ENCODE measurements at places on chromosomes 7 and 10.

- no peak for DNase-seq
Measured at GRCh38 chr10:97932932-97933530, 83.4 kb downstream of the GOLGA7B start.

GRCh38 chr7:154804449-154804848 lies 198.5 kb downstream of the PAXIP1 start:
- DNase-seq, result no peak

- DNase-seq, result no peak
Measured at GRCh38 chr7:377080-378040, 87.4 kb downstream of the FOXL3 start.

DNA sequence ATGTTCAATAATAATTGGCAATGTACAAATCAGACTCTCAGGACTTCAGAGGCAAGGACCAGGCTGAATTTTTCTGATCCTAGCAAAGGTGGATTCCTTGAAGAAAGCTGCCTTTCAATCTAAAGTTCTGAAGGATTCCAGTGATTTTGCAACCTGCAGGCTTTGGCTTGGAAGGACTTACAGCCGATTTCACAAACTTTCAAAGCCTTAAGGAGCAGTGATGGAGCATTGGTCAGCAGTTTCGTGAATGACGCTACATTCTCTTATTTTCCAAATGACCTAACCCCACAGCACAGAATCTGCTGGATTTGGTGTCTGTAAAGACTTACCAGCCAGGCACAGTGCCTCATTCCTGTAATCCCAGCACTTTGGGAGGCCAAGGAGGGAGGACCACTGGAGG lies 167.5 kb downstream of the ARHGAP12 start:
- no peak for DNase-seq

- no peak for DNase-seq
Measured at GRCh38 chr7:114086537-114086913, 167.7 kb upstream of the PPP1R3A start.

- no peak for DNase-seq
Measured at GRCh38 chr10:32388258-32389027, 41.5 kb upstream of the EPC1 start.

DNA sequence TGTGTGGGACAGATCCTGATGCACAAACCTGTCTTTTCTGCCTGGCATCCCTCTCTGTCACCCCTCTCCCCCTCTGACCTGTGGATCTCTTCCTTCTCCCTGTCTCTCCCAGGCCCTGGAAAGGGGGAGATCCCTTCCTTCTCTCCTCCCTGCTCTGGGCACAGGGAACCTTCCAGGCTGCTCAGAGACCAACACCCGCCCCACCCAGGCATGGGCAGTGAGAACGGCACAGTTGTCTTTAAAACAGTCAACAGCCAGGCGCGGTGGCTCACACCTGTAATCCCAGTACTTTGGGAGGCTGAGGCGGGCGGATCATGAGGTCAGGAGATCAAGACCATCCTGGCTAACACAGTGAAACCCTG lies 34.7 kb downstream of the KCNH2 start:
- DNase-seq, result no peak

DNA sequence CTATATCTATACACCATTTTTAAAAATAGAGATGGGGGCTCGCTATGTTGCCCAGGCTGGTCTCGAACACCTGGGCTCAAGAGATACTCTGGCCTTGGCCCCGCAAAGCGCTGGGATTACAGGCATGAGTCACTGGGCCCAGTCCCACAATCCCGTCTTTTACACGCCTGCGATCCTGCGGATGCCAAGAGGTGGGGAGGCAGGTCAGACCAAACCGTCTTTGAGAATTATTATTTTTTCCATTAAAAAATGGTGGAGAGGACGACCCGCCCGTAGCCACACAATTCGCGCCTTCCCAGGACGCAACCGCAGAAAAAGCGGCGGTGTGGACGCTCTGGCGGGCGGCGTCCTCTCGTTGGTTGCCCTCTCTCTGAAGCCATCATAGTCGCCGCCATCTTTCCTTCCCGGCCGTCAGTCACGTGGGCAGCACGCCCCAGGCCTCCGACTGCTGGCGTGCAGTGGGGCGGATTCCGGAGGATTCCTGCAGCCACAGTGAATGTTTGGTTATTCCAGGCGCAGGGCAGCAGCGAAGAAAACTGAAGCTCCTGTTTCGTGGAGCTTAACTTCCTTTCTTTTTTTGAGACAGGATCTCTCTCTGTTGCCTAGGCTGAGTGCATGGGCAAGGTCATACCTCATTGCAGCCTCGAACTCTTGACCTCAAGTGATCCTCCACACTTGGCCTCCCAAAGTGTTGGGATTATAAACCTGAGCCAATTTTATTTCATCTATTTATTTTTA lies 9.9 kb upstream of the EPHB4 start:
- DNase-seq, result peak; percentile 74

- no peak for DNase-seq
Measured at GRCh38 chr10:71889388-71889987, 38.4 kb upstream of the PSAP start.

- DNase-seq, result no peak
Measured at GRCh38 chr10:122854648-122855047, 9.0 kb upstream of the CUZD1 start.

DNA sequence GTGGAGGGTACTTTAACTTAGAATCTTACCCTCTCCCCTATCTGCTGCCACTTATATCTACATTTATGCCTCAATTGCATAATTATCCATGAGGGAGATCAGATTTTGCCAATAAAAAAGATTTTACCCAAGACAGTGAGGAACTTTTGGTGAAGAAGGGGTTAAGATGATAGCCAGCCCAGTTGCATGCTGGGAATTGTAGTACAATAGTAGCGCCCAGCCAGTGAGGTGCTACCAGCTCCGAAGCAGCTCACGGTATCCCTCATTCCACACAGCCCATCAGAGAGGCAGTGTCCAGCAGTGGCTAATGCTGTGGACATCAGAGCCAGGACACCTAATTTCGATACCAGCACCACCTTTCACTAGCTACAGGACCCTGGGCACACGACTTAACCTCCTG lies 5.9 kb upstream of the LGI1 start:
- DNase-seq, result peak; percentile 13

GRCh38 chr7:17632384-17632783 lies 307.9 kb downstream of the SNX13 start:
- no peak for DNase-seq

- DNase-seq, result no peak
Measured at GRCh38 chr7:28174442-28174841, 6.2 kb downstream of the JAZF1 start.

DNA sequence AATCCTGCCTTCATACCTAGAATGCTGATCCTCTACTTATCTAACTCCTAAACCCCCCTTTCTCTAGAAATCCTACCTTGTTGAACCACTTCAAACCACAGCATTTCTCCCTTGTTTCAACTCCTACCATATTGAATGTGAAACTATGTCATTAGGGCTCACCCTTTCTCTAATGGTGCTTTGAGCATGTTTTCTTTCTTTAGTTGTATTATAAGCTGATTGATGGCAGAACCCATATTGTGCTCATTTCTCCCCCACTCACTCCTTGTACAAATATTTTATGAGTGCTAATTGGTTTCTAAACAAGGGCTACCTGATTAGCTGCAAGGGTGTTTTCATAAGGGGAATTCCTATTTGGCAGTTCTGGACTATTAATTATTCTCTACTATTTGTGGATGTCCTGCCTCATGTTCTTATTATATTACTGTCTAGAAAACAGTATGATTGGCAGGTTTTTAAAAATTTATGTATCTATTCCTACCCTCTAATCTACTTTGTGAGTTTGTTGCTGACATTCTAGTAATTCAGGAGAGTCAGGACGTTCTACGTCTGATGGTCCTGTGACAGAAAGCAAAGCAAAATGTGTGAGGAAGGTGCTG lies 765.8 kb downstream of the KCNMA1 start:
- DNase-seq, result no peak

GRCh38 chr10:94858005-94858404 lies 80.5 kb upstream of the CYP2C9 start:
- DNase-seq, result no peak

GRCh38 chr7:26862834-26863233 lies 1.6 kb downstream of the SKAP2 start:
- DNase-seq, result no peak

DNA sequence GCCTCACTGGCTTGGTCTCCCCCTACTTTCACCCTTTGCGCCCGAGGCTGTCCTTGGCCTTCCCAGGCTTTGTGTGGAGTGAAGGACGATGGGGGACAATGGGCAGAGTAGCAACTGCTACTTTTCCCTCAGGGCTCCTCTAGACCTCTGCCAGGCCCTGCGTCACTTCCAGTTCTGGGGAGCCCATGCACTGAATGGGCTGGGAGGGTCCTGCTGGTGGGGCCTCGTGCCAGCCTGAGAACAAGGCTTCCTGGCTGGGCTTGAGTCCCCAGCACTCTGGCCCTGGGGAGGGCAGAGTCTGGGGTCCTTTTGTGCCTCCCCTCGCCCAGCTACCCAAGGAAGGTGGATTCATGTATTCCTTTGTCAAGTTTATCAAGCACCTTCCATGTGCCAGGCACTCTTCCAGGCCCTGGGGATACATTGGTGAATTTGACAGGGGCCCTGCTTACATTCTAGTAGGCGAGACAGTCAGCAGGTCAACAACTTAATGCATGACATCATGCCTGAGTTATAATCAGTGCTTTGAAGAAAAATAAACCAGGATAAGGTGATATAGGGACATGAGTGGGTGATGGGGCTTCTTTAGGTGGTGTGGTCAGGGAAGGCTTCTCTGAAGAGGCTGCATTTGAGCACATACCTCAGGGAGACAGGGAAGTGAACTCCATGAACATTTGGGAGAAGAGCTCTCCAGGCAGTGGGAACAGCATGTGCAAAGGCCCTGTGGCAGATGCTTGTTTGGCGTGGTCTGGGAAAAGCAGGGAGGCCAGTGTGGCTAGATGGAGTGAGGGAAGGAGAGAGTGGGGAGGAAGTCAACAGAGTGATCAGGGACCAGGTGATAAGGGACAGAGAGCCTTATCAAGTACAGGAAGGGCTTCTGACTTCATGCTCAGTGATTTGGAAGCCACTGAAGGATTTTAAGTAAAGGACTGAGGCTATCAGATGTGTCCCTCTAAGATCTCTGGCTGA lies 14.1 kb downstream of the ZMIZ1 start:
- DNase-seq, result no peak

- DNase-seq, result no peak
Measured at GRCh38 chr10:78483641-78484040, 450.0 kb downstream of the RPS24 start.

DNA sequence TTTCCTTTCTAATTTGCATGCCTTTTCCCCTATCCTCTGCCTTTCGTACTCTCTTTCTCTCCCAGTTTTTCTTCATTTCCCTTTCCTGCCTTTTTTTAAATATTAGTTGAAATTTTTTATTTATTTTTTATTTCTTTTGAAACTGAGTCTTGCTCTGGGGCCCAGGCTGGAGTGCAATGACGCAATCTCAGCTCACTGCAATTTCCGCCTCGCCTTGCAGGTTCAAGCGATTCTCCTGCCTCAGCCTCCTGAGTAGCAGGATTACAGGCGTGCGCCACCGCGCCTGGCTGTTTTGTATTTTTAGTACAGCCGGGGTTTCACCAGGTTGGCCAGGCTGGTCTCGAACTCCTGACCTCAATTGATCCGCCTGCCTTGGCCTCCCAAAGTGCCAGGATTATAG lies 20.0 kb upstream of the HUS1 start:
- DNase-seq, result no peak

DNA sequence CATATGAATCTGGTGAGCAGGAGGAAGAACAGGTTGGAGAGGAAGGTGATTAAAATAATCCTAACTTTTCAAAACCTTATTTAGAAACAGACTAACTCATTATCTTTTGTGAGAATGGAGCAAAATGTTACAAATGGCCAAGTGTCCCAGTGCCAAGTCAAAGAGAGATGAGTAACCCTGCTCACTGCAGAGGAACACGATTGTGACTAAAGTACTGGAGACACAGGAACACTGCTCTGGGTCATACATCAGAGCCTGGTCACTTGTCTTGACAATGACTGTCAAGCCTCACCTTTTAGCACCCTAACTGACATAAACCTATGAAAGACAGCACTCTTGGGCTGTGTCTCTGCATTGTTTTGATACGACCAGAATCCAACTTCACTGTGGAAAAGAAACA lies 108.8 kb downstream of the SGMS1 start:
- DNase-seq, result no peak

GRCh38 chr7:135678612-135679575 lies 16.6 kb downstream of the STMP1 start:
- DNase-seq, result no peak

DNA sequence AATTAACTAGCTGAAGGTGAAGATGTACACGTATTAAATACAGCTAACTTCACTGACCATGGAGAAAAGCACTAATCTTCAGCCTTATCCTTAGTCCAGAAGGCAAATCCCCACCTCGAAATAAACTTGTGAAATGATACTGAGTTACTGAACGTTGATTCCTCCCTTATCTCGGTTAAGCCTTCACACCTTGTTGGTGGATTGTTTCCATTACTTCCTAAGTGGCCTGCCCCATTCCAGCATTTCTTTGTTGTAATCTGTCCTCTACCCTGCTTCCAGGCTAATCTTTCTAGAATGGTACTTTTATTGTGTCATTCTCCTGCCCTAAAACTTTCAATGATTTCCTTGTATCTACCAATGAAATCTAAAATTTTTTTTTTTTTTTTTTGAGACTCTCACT lies 68.6 kb downstream of the BUB3 start:
- no peak for DNase-seq

DNA sequence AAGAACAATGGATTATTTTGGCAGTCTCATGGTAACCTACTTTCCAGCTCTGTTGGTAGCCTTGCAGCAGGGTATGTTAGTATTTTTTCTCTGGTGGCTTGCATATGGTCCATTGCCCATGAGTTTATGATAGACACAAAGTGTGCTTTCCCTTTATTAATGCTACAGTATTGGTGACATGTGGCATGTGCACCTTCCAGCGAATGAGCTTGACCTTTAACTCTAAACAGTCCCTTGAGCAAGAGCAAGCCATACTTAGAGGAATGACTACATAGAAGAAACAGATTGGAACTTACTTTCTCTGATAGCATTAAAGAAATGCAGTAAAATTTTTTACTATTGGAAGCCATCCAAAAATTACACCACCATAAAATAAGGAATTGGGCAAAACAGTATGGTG lies 73.9 kb downstream of the VTI1A start:
- DNase-seq, result no peak

DNA sequence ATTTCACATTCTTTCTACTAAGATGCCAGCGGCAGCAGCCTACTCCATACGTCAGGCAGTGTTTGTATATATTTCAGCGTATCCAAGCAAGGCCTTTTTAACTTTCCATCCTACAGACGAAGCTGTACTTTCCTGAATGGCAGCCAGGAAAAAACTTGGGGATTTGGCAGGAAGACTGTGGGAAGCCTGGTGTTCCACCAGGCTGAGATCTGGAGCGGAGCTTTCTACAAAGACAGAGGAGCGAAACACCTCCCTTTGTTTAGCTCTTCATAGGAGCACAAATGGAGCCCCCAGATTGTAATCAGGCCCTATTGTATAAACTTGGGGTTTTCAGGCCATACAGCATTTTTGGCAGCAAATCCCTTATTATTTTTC lies 143.8 kb downstream of the TES start:
- DNase-seq, result no peak

- DNase-seq, result no peak
Measured at GRCh38 chr7:106313456-106313901, 28.7 kb upstream of the NAMPT start.

GRCh38 chr10:34602478-34602877 lies 212.6 kb downstream of the PARD3 start:
- DNase-seq, result no peak

GRCh38 chr7:149865437-149865836 lies 8.3 kb upstream of the ATP6V0E2 start:
- DNase-seq, result peak; percentile 66

- DNase-seq, result no peak
Measured at GRCh38 chr7:24659505-24659904, 86.3 kb downstream of the PALS2 start.

- DNase-seq, result no peak
Measured at GRCh38 chr10:5108658-5109416, 14.6 kb downstream of the AKR1C3 start.

Measured in naive thymus-derived CD8-positive, alpha-beta T cell (primary cell).